ENCODE measurements at places on chromosomes 5 and 9.

GRCh38 chr5:154236536-154237375 is 46.2 kb downstream of the GALNT10 start:
- DNase-seq: no peak

- no peak for DNase-seq
Observed at GRCh38 chr9:95807326-95807947, 68.1 kb upstream of the ERCC6L2 start.

- peak; percentile 32 for DNase-seq
Observed at GRCh38 chr5:159581502-159582249, 251.4 kb upstream of the IL12B start.

DNA sequence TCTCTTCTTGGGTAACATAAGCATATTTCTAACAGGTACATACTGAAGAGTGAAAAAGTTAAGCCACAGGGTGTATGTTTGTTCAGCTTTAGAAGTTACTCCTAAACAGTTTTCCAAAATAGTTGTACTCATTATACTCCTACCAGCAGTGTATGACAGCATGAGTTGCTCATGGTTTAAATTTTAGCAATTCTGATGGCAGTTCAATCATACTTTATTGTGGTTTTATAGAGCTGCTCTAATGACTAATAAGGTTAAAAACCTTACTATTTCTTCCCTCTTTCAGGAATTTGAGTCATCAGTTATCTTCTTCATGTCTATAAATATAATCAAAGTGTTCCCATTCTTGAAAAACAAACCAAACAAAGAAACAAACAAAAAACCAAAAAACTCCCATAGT is 81.5 kb downstream of the CAAP1 start:
- no peak for DNase-seq

GRCh38 chr5:27450607-27451006 is 412.2 kb upstream of the CDH9 start:
- DNase-seq: no peak
